ENCODE measurements at places on chromosomes 2 and 18. TPM values are rescaled to one million over a fixed set of nuclear protein-coding genes. Genes with fewer than 3 reads are reported as not detected.

DNA sequence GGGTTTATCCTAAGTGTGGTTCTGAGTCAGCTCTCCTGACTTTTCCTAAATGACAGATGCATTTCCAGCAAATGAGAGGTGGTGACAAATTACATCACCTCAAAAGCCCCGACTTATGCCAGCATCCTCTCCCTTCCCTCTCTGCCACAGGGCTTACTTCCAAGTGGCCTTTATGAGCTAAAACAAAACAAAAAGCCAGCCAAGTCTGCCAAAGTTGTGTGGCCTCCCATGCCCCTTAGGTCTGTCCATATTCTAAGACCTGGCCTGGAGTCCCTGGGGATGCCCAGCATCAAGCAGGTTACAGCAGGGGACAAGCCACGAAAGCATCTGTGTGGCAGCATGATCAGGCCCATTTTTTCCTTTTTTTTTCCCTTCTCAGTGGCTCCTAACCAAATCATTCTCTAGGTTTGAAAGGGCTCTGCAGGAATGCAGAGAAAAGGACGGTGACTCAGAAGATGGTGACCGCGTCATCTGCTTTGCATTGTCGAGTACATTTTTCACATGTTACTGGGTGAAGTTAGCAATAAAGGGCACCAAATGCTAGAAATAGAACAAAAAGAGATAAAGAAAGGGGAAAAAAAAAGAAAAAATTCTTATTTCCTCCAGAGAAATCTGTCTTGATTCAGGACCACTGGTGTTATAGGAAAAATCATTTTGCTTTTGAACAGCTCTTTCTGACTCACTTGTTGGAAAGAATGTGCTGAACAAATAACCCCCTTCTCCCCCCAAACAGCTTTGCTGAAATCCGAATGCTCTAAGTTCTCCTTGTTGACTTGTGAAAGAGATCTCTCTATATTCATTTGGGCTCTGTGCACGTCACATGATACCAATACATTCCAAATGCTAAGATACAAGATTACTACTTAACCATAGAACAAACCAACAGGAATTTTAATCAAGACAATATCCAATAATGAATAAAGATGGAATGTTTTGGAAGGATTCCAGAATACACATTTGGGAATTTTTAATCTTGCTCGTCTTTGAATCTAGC is 178.7 kb downstream of the EN1 start:
- no peak for ATAC-seq

GRCh38 chr2:80621656-80622055 is 317.1 kb upstream of the LRRTM1 start:
- no peak for ATAC-seq

- no peak for ATAC-seq
These were observed 703.8 kb upstream of the RAB6C start for GRCh38 chr2:129275706-129276105.

NPPC gene
- 2.1 TPM for total RNA-seq

- no peak for ATAC-seq
These were observed 3.2 kb upstream of the CYP26B1 start for GRCh38 chr2:72150861-72151356.

PARD3B gene
- 4.3 TPM for total RNA-seq

INHBB gene
- total RNA-seq, result 0.72 TPM

DNA sequence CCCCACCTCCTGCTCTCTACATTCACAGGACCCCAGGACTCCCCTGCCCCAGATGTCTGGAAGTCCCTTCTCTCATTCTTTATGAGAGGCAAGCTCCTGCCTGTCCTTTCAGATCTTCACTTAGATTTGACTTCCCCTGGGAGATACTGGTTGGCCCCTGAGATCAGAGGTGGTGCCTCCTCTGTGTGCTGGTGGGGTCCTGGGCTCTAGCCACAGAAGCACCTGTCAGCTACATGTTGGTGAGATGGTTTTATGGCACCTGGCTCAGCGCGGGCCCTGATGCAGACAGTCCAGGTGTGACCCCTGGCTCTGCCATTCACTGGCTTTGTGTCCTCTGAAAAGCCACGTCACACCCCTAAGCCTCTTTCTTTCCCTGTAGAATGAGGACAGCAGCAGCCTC is 369.6 kb upstream of the ID2 start:
- no peak for ATAC-seq

- ATAC-seq, result no peak
These were observed 126.2 kb downstream of the PDE1A start for GRCh38 chr2:182300608-182301007.

DNA sequence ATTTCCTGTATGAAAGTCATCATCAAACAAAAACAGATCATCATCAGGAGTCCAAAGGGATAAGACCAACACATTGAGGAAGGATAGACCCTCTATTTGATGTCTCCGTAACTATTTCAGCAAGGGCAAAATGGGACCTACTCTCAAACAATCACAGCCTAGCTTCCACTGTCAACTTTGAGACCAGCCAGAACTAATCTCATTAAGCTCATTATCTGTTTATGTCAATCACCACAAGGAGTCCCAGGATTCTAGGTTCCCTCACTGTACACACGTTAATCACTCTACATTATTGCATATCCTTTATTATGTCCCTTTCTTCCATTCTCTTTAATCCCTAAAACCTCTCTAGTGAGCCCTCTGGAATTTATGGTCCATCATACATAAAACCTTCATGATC is 370.3 kb upstream of the LINC00305 start:
- ATAC-seq, result no peak

GRCh38 chr2:52017646-52018235 is 985.8 kb upstream of the NRXN1 start:
- ATAC-seq, result no peak

- no peak for ATAC-seq
These were observed 1.3 kb downstream of the NEUROD1 start for GRCh38 chr2:181678861-181679543.

DPYSL5 gene
- total RNA-seq, result not detected

MROH2A gene
- total RNA-seq, result 0.52 TPM

TMEM131 gene
- total RNA-seq, result 33.8 TPM

GRCh38 chr2:235041221-235041917 is 89.6 kb downstream of the SH3BP4 start:
- no peak for ATAC-seq

OR6B2 gene
- not detected for total RNA-seq
